ENCODE measurements at places on chromosomes 3 and 15. TPM values are rescaled to one million over a fixed set of nuclear protein-coding genes. Genes with fewer than 3 reads are reported as not detected.

DNA sequence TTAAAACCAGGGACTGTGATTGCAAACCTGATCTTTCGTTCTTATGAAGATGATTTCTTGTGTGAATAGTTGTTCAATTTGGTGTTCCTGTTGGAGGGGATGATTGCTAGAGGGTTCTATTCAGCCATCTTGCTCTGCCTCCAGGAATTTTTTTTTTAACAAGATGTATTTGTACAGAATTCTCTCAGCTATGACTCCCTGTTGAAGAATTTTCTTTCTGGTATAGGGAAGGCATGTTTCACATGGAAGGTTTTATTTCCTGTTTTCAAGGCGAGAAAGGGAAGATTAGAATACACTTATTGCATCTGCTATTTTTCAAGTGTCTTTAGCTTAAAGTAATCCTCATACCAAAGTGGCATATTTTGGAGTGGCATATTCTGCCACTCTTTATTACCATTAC is 5.6 kb upstream of the LRRC34 start:
- no peak overlapping the region for H3K27ac ChIP-seq
- peaks cover 3% of the 10 kb centered on the region for H3K27me3 ChIP-seq
- no peak overlapping the region for H3K4me3 ChIP-seq
- peaks cover 9% of the 10 kb centered on the region for H3K4me1 ChIP-seq
- no peak for DNase-seq
- H3K36me3 ChIP-seq = peaks cover 11% of the 10 kb centered on the region

Gene FGF7
- total RNA-seq = 0.23 TPM

DNA sequence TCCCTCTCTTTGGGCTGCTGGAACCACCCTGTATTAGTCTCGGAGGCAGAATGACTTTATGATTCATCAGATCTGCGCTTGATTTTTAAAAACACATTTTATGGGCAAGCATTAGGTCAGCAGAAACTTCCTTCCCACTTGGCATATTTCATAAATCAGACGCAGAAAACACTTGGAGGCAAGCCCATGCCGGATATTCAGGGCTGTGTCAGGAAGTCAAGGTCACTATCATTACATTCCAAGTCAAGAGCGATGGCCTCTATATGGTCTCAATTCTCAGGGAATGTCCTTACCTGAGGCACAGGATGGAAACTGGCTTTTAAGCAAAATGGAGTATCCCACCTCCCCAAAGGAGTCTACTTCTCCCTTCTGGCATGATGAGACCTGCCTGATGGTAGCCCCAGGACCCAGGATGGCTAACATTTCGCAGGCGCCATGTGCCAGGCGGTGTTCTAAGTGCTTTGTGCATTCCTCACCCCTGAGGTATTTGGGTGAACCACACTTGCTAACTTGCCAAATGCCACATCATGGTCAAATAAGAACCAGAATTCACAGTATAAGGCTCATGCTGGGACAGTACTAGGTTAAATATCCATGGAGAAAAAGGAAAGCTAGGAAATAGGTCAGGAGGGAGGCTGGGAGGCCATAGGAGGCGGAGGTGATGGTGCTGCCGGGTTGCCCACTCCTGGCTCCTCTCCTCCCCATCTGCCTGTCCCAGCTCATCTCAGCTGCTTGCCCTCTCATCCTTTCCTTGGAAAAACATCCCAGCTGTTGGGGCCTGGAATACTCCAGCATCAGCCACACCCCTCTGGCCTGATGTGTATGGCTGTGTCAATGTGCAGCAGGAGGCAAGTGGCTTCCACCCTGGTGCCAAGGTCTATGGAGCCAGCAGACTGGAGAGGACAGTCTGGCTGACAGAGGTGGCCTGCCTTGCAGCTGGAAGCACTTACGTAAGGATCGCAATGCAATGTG is 18.8 kb downstream of the BCL2L10 start:
- no peak overlapping the region for H3K27ac ChIP-seq
- no peaks in the 10 kb centered on the region for H3K4me1 ChIP-seq
- no peaks in the 10 kb centered on the region for H3K27me3 ChIP-seq

- no peaks in the 10 kb centered on the region for H3K36me3 ChIP-seq
- H3K27ac ChIP-seq = no peak overlapping the region
- peaks cover 18% of the 10 kb centered on the region for H3K4me1 ChIP-seq
- no peak for DNase-seq
- H3K27me3 ChIP-seq = no peaks in the 10 kb centered on the region
These were observed 126.2 kb downstream of the KLF13 start for GRCh38 chr15:31452595-31453557.

Gene SI
- not detected for total RNA-seq

Gene USP4
- total RNA-seq = 55.0 TPM

DNA sequence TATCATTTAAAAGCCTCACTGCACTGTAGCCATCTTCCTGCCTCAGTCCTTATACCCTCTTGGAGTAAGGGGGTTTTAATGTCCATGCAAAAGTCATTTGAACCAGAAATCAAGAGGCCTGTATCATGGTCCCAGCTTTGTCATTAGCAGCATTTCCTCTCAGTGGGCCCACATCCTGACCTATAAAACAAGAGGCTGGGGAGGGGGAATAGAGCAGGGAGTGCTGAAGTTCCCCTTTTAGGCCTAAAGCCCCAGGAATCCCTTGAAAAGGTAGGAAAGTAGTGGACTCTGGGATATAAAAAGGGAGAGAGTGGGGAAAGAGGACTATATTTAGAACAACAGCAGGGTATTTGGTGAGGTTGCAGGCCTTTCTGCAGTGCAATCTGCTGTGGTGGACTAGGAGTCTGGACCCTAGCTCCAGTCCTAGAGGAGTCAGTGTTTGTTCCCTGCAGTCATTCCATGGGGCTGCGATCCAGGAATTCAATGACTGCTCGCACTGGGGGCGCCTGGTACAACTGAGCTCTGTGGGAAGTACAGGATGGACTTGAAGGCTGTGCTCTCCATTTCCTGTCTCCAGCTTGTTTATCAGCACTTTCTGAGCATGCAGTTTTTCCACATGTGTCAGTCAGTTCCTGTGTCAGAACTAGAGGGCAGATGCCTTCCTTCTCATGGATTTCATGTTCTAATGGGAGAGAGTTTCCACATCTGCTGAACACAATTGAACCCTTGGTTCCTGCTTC is 46.8 kb downstream of the PDHB start:
- peak overlapping the region; percentile 47 for H3K4me3 ChIP-seq
- peak overlapping the region; percentile 95 for H3K27ac ChIP-seq
- peaks cover 6% of the 10 kb centered on the region for H3K27me3 ChIP-seq
- peaks cover 47% of the 10 kb centered on the region for H3K4me1 ChIP-seq

DNA sequence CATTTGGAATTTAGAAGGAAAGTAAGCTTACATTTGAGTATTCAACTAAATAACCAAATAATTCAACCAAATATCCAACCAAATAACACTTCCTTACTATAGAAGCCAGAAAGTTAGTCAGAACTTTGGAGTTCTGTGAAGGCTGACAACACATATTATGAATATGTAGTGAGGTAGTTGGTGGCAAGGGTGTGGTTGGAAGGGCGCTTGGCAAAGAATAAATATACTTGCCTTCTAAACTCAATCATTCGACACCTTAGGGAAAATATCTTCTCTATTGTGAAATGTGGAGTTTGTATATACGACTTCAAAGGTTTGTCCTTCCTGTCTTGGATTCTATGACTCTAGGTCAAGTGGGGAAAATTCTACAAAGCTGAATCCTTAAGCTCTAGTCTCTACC is 111.7 kb upstream of the OSTN start:
- H3K4me3 ChIP-seq = no peak overlapping the region
- H3K36me3 ChIP-seq = no peaks in the 10 kb centered on the region
- DNase-seq = no peak
- H3K27me3 ChIP-seq = no peaks in the 10 kb centered on the region

Gene DPPA4
- total RNA-seq = 80.5 TPM

DNA sequence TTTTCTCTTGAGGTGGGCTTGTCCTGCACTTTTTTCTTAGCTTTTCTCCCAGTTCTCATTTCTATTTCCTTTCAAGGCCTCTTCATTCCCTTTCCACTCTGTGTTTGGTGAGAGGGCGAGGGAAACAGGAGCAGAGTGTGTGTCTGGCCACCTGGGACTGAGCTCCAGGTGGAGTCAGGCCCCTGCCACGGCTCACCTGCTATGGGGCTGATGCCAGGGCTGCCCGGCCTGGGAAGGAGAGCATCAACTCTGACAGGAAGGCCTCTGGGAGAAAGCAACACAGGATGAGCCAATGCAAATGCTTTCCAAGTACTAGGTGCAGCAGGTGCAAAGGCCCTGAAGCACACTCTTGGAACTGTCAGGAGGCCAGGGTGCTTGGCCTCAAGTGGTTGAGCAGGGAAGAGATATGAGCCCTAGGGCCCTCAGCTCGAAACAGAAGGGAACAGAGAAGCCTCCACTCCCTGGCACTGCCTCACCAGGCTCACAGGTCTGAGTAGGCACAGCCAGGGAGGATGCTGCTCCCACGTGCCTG is 27.3 kb upstream of the DUSP7 start:
- no peaks in the 10 kb centered on the region for H3K36me3 ChIP-seq
- H3K27ac ChIP-seq = no peak overlapping the region
- H3K4me3 ChIP-seq = no peak overlapping the region
- peaks cover 7% of the 10 kb centered on the region for H3K27me3 ChIP-seq
